ENCODE measurements at places on chromosomes 7 and 10. TPM values are rescaled to one million over a fixed set of nuclear protein-coding genes. Genes with fewer than 3 reads are reported as not detected.

ELAPOR2 gene
- 21.3 TPM for total RNA-seq

DNA sequence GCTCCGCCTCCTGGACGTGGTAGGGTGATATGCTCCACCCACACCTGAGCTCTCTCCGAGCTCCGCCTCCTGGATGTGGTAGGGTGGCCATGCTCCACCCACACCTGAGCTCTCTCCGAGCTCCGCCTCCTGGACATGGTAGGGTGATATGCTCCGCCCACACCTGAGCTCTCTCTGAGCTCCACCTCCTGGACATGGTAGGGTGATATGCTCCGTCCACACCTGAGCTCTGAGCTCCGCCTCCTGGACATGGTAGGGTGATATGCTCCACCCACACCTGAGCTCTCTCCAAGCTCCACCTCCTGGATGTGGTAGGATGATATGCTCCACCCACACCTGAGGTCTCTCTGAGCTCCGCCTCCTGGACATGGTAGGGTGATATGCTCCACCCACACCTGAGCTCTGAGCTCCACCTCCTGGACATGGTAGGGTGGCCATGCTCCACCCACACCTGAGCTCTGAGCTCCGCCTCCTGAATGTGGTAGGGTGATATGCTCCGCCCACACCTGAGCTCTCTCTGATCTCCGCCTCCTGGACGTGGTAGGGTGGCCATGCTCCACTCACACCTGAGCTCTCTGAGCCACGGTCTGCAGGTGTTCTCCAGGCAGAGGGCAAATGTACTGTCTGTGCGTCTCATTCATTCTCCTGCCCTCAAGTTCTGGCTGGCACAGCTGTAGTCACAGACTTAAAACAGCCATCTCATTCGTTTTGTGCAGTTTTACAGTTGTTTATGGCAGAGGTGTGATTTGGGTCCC is 252.4 kb downstream of the DIP2C start:
- no peaks in the 10 kb centered on the region for H3K27me3 ChIP-seq
- no peaks in the 10 kb centered on the region for H3K36me3 ChIP-seq
- no peak overlapping the region for H3K4me3 ChIP-seq
- no peaks in the 10 kb centered on the region for H3K4me1 ChIP-seq
- peak overlapping the region; percentile 51 for H3K27ac ChIP-seq
- no peak for DNase-seq

DNA sequence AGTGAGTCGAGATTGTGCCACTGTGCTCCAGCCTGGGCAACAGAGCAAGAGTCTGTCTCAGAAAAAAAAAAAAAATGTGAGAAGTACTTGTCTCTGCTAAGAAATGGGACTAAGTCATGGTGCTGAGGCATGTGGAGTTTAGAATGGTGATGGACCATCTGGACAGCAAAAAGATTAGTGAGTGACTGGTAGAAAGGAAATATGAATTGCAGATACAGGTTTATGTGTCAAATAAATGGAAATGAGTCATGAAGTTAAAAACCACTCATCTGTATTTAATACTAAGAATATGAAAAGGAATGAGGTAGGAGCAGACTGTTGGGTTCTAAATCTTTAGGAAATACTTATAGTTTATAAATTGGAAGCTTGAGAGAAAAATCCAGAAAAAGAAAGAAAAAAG is 625.7 kb upstream of the ANKRD30A start:
- H3K4me1 ChIP-seq, result peaks cover 12% of the 10 kb centered on the region
- peak overlapping the region; percentile 13 for H3K27ac ChIP-seq
- no peaks in the 10 kb centered on the region for H3K27me3 ChIP-seq
- H3K36me3 ChIP-seq, result no peaks in the 10 kb centered on the region

DNA sequence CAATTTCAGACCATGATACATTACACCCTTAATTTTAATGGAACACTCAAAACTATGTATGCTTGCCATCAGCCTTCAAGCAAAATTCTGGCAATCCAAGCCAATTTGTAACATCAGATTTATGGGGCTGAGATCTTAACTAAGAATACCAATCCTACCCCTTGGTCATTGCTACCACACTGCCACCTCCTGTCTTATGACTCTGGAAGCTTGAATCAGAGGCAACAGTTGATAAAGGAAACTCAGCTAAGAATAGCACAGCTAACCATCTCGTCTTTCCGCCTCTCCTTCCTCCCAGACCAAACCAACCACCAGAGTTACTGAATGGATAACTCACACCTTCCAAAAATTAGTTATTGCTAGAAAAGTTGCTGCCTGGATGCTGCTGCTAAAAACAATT is 7.4 kb downstream of the IGF2BP3 start:
- peaks cover 13% of the 10 kb centered on the region for H3K27me3 ChIP-seq
- H3K36me3 ChIP-seq, result peaks cover 23% of the 10 kb centered on the region
- H3K4me3 ChIP-seq, result no peak overlapping the region
- DNase-seq, result peak; percentile 20
- peaks cover 19% of the 10 kb centered on the region for H3K4me1 ChIP-seq
- no peak overlapping the region for H3K27ac ChIP-seq

- H3K4me3 ChIP-seq, result no peak overlapping the region
- H3K36me3 ChIP-seq, result no peaks in the 10 kb centered on the region
- H3K27ac ChIP-seq, result no peak overlapping the region
- H3K27me3 ChIP-seq, result no peaks in the 10 kb centered on the region
- DNase-seq, result no peak
Observed at GRCh38 chr10:29761916-29762315, 127.1 kb upstream of the SVIL start.

ASB10 gene
- not detected for total RNA-seq

GALNT17 gene
- total RNA-seq, result not detected

- no peak overlapping the region for H3K27ac ChIP-seq
- no peaks in the 10 kb centered on the region for H3K4me1 ChIP-seq
- DNase-seq, result no peak
Observed at GRCh38 chr10:68284062-68285001, 47.5 kb upstream of the HNRNPH3 start.

GRCh38 chr7:101125989-101126650 is 784 bp upstream of the SERPINE1 start:
- H3K27me3 ChIP-seq, result no peaks in the 10 kb centered on the region
- peak overlapping the region; percentile 76 for H3K4me3 ChIP-seq
- peaks cover 22% of the 10 kb centered on the region for H3K36me3 ChIP-seq
- H3K27ac ChIP-seq, result peak overlapping the region; percentile 85

DEPP1 gene
- total RNA-seq, result 0.84 TPM

THAP5 gene
- 44.0 TPM for total RNA-seq

GRCh38 chr10:73444457-73444856 is 11.1 kb upstream of the MSS51 start:
- peaks cover 7% of the 10 kb centered on the region for H3K4me1 ChIP-seq
- DNase-seq, result no peak
- no peak overlapping the region for H3K27ac ChIP-seq
- H3K4me3 ChIP-seq, result no peak overlapping the region
- no peaks in the 10 kb centered on the region for H3K27me3 ChIP-seq

DNA sequence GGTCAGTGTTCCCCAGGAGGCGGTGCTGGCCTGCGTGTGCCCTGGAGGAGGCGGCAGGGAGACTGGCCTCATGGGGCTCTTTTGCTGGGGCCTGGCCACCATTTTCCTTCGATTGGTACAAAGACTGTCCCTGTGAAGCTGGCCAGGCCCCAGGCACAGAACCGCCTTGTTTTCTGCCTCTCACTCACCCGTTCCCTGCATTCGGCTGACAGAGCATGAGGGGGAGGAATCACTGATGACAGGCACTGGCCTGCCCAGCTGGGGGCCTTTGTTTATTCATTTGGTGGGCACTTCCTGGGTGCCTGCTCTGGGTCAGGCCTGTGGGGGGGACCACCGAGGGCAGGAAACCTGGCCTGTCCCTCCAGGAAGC is 139.2 kb downstream of the FAM53B start:
- H3K4me1 ChIP-seq, result no peaks in the 10 kb centered on the region
- DNase-seq, result no peak
- no peak overlapping the region for H3K4me3 ChIP-seq
- peaks cover under 1% of the 10 kb centered on the region for H3K27me3 ChIP-seq

SFTPA1 gene
- total RNA-seq, result not detected

DNA sequence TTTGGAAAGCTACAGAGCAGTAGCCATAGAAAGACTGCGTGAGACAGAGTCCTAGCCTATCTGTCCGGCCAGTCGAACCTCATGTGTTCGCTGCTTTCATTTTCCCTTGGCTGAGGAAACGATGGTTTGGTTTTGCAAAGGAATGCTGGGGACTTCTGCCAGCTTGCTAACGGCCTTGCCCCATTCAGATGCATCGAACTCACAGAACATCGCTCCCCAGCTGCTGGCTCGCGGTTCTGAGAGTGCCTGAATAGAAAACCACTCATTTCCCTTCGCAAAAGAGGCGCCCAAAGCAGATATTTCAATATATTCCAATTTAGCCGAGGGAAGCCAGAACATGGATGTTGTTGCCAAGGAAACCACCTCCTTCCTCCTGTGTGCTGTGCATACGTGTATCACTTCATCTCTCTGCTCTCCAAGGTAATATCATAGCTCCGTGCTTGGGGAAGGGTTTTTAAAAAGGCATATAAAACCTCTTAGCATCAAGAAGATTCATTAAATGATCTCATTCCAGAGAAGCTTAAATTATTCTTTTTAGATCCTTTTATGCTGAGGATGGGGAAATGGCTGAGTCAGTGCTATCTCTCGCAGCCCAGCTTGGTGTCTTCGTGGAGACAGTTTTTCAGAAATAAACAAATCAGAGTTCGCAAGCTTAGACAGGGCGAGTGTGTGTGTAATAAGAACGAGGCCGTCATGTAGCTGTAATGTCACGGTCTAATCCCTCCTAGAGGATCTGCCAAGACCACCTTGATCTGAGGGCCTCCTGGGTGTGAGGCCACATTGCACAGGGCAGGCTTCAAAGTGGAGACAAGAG is 215.2 kb downstream of the RPS24 start:
- H3K27ac ChIP-seq, result no peak overlapping the region
- no peak overlapping the region for H3K4me3 ChIP-seq
- H3K4me1 ChIP-seq, result no peaks in the 10 kb centered on the region
- no peaks in the 10 kb centered on the region for H3K36me3 ChIP-seq
- H3K27me3 ChIP-seq, result no peaks in the 10 kb centered on the region

GPR141 gene
- 2.4 TPM for total RNA-seq

TSPAN12 gene
- not detected for total RNA-seq

DNA sequence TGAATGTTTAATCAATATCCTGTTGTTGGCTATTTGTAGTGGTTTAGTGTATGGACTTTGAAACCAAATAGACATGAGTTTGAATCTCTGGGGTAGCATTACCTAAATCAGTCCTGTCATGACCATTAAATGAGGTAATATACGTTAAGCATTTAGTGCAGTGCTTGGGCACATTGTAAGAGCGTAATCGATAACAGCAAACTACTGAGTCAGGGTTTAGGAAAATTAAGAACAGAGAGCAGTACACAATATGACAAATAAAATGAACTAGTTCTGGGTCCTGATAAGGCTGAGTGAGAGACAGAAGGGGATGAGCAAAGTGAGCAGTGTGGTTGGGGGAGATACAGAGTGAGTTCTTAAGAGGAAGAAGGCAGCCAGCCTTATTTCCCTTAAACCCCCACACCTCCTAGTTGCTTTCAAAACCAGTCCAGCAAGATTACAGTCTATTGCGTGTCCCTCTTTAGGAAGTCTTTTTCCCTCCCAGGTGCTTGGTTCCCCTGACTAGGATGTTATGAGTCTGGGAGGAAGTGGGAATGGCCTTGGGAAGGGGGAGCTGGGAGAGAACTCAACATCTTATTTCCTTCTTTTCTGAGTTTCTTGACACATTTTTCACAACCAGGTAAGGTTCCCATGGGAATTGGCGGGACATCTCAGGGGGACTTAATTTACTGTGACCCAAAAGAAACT is 171.0 kb downstream of the SND1 start:
- no peaks in the 10 kb centered on the region for H3K27me3 ChIP-seq
- H3K36me3 ChIP-seq, result peaks cover under 1% of the 10 kb centered on the region
- no peak for DNase-seq
- no peak overlapping the region for H3K27ac ChIP-seq
- H3K4me3 ChIP-seq, result no peak overlapping the region
- H3K4me1 ChIP-seq, result peaks cover 9% of the 10 kb centered on the region

DNA2 gene
- total RNA-seq, result 2.6 TPM

DNA sequence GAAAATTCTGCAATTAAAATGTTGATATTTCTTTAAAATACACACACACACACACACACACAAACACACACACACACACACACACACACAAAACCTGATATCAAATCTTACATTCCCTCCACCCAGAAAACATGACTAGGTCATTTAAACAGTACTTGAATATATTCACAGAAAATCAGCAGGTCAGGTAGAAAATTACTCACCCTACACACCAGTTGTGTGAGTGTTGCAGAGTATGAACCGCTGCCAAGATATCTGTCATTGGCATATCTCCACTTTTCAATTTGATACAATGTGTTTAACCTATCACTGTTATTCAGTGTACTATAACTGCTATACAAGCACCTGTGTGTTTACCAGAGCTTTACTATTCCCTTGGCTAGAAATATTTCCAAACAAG is 283.6 kb upstream of the LRRTM3 start:
- peaks cover 7% of the 10 kb centered on the region for H3K36me3 ChIP-seq
- peak overlapping the region; percentile 6 for H3K27ac ChIP-seq
- peak; percentile 29 for DNase-seq
- H3K4me1 ChIP-seq, result peaks cover 11% of the 10 kb centered on the region

OPN1SW gene
- total RNA-seq, result not detected

CXCL12 gene
- total RNA-seq, result not detected

DNA sequence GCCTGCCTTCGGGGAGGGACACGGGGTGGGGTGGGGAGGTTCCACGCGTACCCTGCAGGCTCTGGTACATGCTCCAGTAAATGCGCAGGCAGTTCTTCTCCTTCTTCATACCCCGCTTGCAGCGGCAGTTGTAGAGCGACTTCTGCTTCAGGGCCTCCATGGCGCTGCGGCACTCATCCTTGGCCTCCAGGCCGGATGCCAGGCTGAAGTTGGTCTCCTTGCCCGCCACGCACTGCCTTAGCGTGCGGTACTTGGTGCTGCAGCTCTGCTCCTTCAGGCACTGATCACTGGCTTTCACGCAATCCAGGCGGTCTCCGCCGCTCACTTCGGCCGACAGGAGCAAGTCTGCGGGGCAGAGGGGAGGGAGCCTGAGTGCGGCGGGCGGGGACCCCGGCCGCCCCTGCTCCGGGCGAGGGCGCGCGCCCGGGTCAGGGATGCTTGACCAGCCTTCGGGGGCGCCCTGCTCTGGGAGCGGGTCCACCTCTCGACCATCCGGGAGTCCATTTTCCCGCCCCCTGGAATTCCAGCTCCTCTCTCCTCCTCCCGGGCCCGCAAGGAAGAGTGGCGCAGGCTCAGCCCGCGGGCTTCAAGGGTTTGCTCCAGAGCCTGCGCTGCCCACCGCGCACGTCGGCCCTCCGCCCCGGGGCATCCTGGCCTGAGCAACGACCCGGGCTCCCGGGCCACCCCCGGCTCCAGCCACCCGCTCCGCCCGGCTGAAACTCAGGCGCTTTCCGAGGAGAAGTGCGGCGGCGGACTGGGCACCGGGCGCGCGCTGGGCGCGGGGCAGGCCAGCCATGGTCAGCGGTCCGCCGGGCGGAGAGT is 2.0 kb downstream of the GFRA1 start:
- no peak overlapping the region for H3K4me3 ChIP-seq
- H3K36me3 ChIP-seq, result no peaks in the 10 kb centered on the region
- peaks cover 10% of the 10 kb centered on the region for H3K4me1 ChIP-seq
- no peak overlapping the region for H3K27ac ChIP-seq
- DNase-seq, result no peak
- H3K27me3 ChIP-seq, result peaks cover 23% of the 10 kb centered on the region

C7orf33 gene
- not detected for total RNA-seq

RHOBTB1 gene
- 1.5 TPM for total RNA-seq

- H3K27ac ChIP-seq, result no peak overlapping the region
- DNase-seq, result no peak
- H3K36me3 ChIP-seq, result no peaks in the 10 kb centered on the region
- H3K4me1 ChIP-seq, result no peaks in the 10 kb centered on the region
- no peak overlapping the region for H3K4me3 ChIP-seq
- peaks cover 49% of the 10 kb centered on the region for H3K27me3 ChIP-seq
Observed at GRCh38 chr7:117323305-117323850, 520 bp upstream of the WNT2 start.

Measured in MCF 10A (cell line).